AML-193 (cell line): ENCODE measurements at places on chromosomes 16 and 17.

GRCh38 chr17:79985361-79985942, 50.2 kb downstream of the TBC1D16 start:
- no peak for DNase-seq

GRCh38 chr16:87653234-87653633, 50.9 kb downstream of the JPH3 start:
- no peak for DNase-seq

DNA sequence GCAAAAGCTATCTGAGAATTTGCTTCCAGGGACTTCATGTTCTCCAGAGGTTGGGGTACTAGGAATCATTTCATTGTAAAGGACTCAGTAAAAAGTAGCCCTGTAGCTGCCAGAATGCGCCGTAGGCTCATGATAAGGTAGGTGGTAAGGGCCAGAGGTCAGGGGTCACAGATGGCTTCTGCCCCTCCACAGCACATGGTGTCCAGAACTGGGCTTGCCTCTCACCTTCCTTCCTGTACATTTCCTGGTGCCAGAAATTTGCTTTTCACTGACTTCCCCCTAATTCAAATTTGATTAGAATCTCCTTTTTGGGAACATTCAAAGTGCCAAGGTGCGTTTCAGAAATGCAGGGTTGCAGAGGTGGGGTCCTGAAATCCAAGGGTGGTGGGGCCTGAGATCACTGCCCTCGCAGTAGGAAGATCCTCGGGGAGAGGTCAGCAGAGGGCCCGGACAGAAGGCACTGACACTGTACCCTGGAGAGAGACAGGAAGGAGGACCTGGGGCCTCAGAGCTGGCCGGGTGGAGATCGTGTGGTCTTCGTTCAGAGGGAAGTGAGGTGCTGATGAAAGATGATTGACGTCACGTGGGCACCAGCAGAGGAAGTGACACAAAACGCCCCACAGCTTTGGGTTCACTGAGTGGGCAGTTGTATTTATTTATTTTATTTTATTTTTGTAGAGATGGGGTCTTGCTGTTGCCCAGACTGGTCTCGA, 25.5 kb upstream of the METRNL start:
- peak; percentile 89 for DNase-seq

GRCh38 chr17:61758430-61758829, 104.9 kb downstream of the BRIP1 start:
- DNase-seq: no peak

GRCh38 chr16:11024333-11025053, 80.1 kb downstream of the CLEC16A start:
- DNase-seq: no peak

GRCh38 chr16:27408602-27409031, 6.6 kb downstream of the IL21R start:
- no peak for DNase-seq

DNA sequence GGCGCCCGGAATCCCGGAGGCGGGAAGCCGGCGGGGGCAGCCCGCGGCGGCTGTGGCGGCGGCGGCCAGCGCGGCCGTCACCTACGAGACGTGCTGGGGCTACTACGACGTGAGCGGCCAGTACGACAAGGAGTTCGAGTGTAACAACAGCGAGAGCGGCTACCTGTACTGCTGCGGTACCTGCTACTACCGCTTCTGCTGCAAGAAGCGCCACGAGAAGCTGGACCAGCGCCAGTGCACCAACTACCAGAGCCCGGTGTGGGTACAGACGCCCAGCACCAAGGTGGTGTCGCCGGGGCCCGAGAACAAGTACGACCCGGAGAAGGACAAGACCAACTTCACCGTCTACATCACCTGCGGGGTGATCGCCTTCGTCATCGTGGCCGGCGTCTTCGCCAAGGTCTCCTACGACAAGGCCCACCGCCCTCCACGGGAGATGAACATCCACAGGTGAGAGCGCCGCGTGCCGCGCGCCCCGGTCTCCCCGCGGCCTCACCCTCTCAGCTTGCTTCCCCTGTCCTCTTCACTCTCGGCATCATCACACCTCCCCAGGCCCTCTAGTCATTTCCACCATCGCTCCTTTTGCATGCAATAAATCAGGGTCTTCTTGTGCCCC, 706 bp downstream of the SHISA6 start:
- no peak for DNase-seq

DNA sequence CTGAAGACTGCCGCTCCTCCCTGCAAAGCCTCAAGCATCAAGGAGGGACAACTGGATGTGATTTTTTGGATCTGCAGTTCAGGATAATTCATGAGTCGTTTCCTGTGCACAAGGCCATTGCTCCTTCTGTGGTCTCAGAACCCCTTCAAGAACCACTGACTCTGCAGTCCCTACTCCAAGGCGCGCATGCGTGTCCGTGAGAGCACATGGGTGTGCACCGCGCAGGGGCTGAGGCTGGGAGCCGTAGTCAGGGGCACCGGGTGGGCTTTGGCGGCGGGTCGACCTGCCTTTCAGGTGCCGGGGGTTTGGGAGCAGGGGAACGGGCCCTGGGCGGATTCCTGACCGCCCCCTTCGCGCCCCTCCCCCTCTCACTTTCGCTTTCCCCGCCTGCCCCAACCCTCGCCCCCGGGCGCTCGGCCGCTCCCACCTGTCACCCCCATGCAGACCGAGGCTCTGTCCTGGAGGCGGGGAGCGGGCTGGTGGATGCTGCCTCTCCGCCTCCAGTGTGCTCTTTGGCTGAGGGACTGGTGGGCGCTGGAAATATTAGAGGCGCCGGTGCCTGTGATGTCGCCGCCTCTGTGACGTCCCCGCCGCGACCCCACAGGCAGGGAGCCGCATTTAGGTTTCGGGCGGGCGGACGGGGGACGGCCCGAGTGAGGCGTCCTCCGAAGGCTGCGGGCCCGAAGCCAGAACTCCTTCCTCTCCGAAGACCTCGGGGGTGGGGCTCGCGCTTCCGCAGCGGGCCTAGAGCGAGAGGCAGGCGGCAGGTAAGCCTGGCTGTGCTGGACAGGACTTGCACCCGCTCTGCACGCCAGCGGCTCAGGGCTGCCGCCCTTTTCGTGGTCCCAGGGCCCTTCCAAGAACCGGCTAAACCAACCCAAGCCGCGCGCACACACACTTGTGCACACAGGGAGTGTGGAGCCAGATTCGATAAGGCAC, at the start of gene SPATA32:
Gene SPATA32 (minus strand): TSS at position 518 of the 939 bp plus-strand sequence. CDS start 78 bp downstream, at position 440.
- peak; percentile 30 for DNase-seq

DNA sequence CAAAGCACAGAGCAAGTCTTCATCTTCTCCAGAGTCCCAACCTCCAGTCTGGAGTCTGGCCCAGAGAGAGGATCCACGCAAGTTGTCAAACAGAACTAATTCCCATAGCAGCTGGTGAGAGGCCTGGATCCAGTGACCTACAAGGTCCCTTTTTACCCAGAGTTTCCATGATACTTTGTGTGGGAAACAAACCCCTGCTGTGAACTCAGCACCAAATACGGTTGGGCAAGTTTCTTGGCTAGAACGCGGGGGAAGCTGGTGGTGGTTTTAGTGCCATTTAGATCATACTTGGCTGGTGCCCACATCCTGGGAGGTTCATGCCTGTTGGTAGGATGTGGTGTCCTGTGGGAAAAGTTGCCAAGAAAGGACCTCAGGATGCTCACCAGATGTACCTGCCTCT, 18.1 kb downstream of the TMC7 start:
- no peak for DNase-seq
